T-cell (primary cell): ENCODE measurements at places on chromosomes 11 and 22. TPM values are rescaled to one million over a fixed set of nuclear protein-coding genes. Genes with fewer than 3 reads are reported as not detected.

Gene OR51B2
- total RNA-seq: not detected

Gene OR51I1
- total RNA-seq: not detected

Gene BIK
- total RNA-seq: 2.7 TPM

Gene ASCC2
- 94.2 TPM for total RNA-seq

Gene LSP1
- 286 TPM for total RNA-seq

Gene IL18
- 0.33 TPM for total RNA-seq

Gene SLC22A9
- total RNA-seq: not detected

DNA sequence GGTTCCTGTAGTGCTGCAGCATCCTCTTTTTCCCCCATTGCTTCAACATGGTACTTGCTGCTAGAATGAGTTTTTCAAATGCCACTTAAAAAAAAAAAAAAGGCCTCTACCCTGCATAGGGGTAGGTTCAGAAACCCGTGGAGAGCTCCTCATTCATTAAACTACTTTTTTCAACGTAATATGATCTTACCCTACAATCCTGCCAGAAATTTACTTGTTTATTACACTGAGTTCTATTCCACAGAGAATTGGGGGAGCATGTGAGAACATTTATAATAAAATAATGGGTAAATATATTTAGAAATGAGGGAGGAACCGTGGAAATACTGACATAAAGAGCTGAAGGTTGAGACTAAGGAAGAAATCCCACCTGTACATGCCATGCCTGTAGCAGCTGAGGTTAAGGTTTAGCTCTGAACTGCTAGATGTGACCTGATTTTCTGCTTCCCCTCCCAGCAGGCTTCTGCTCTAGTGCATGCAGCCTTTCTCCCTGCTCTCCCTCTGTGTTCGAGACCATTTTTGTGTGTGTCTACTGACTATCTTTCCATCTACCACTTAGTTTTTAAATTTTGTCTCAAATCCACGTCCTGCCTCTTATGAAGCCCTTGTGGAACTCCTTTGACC, 225.7 kb downstream of the DDX10 start:
- DNase-seq: no peak

- no peak for DNase-seq
Observed at GRCh38 chr11:93689240-93689639, 27.8 kb downstream of the CEP295 start.

DNA sequence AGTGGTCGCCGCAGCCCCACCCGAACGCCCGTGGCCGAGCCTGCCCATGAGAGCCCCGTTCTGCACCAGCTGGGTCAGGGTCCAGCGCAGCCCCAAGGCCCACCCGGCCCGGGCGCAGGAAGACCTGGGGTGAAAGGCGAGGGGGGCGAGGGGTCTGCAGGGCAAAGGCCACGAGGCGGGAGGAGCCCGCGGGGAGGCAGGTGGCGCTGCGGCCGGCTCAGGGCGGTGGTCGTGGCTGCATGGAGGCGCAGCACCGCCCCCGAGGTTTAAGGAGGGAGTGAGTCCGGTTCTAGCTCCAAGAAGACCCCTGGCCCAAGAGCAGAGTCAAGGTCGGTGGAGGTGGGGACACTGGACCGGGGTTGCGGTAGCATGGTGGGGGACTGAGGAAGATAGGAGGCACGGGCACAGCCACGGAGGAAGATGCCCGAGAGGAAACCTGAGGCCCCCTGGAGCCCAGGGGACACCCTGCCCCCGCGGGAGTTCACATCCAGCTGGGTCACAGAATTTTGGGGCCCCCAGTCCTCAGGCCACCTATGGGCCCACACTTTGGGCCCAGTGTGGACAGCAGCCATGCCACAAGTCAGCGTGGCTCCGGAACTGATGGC, 514 bp upstream of the HDAC10 start:
- no peak for DNase-seq

- no peak for DNase-seq
Observed at GRCh38 chr11:86126862-86127261, 58.0 kb upstream of the PICALM start.

GRCh38 chr11:92941676-92942571, 27.5 kb upstream of the MTNR1B start:
- no peak for DNase-seq

- DNase-seq: no peak
Observed at GRCh38 chr11:112871909-112872500, 89.2 kb upstream of the NCAM1 start.

- no peak for DNase-seq
Observed at GRCh38 chr11:113295993-113296392, 18.4 kb upstream of the TTC12 start.

DNA sequence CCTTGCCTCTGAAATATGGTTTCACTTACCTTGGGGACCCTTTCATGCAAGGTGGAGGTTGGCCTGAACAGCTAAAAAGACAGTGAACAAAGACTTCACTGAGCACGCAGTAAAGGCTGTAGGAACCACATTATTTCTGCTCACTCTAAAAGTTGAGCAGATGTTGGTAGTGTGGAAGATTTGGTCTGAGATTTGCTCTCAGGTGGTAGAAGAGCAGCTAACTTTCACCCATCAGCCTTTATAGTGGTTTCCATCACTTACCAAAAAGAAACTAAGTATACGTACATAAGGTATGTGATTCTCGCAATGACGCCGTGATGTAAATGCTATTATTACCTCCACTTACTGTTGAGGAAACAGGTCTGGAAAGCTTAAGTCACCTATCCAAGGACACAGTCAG, 47.3 kb downstream of the PRR5L start:
- no peak for DNase-seq

DNA sequence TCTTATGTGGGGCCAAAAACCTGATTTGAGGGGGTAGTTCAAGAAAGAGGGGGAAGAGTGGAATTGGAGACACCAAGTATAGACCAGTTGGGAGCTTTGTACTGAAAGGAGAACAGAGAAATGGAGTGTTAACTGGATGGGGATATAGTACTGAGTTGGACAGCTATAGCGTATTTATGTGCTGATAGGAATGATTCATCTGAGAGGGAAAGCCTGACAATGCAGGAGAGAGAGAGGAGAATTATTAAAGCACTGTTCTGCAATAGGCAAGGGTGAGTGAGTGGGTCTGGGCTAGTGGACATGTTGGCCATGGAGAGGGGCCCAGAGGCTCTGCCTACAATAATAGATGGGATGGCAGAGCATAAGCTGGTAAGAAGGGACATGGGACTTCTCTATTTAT, 52.9 kb upstream of the PITPNB start:
- no peak for DNase-seq

- DNase-seq: no peak
Observed at GRCh38 chr22:43448048-43448447, 36.2 kb downstream of the MPPED1 start.

DNA sequence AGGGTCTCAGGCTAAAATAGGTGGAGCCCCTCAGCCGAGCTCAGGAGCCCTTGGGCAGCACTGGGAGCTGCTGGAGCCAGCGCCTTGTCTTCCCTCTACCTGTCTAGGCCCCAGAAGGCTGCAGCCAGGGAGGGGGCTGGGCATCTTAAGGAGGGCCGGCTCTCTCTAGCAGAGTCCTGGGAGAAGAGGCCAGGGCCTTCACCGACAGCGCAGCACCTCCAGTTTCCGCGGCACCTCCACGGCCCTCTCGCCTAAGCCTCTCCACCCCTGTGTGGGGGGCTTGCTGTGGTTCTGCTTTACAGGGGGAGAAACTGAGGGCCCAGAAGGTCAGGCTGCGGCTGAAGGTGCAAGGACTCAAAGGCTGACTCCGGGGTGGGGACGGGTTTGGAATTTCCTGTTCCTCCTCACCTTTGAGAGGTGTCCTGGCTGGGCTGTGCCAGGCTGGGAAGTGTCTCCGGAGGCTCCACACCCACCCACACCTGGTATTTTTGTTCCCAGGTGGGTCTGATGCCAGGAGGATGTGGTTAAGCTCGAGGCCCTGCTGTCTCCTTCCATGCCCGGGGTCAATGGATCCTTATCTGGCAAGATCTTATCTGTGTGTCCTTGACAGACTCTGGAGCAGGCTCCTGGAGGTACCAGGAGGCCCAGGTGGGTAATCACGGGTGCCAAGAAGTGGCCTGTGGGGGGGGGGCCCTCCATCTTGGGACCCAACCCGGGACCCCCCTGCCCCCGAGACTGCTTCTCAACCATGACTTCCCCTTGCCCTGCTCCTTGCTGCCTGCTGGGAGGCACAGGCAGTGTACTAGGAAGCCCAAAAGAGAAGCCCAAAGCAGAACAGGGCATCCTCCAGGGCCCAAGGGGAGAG, 95.3 kb upstream of the FGF3 start:
- no peak for DNase-seq

GRCh38 chr11:59141673-59142460, 789 bp upstream of the FAM111A start:
- no peak for DNase-seq

GRCh38 chr11:104365676-104366075, 201.7 kb upstream of the PDGFD start:
- no peak for DNase-seq

GRCh38 chr11:97269527-97269926, 879.7 kb downstream of the JRKL start:
- DNase-seq: no peak

- DNase-seq: no peak
Observed at GRCh38 chr11:69861901-69862300, 42.7 kb upstream of the FGF3 start.

- DNase-seq: no peak
Observed at GRCh38 chr11:17351172-17351509, 459 bp upstream of the NCR3LG1 start.

DNA sequence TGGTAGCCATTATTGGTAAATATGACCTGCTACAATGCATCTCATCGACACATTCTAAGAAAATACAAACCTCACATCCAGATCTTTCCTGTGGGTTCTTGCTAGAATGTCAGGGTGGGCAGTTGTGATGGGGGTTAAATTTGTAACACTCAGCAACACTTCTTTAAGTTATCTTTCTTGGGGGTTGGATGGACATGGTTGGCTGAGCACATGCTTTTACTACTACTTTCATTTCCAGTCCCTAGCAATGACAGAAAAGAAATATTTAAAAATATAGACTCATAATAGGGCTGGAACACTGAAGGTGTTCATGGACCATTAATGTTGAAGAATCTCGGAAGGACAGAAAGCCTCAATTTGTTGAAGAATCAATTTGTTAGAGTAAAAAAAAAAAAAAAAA, 57.6 kb downstream of the APOL3 start:
- DNase-seq: no peak

GRCh38 chr11:62726915-62727164, 417 bp downstream of the HNRNPUL2 start:
- no peak for DNase-seq

- no peak for DNase-seq
Observed at GRCh38 chr11:102332611-102332994, 14.4 kb upstream of the BIRC2 start.

DNA sequence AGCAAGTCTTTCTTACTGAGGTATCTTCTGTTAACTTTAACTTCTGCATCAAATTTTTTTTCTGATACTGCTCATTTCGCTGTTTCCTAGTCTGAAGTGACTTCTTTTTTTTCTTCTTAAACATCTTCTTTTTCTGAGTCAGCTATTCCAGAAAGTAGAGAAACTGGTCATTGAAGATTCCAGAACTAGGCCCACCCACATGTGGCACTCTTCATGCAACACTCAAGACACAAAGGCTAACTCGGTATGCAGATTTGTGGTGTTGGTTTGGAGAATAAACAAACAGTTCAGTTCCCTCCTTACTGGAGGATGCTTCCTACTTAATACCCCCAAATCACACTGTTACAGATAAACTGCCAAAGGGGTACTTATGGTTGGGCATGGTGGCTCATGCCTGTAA, 25.2 kb upstream of the MTCH2 start:
- DNase-seq: no peak

DNA sequence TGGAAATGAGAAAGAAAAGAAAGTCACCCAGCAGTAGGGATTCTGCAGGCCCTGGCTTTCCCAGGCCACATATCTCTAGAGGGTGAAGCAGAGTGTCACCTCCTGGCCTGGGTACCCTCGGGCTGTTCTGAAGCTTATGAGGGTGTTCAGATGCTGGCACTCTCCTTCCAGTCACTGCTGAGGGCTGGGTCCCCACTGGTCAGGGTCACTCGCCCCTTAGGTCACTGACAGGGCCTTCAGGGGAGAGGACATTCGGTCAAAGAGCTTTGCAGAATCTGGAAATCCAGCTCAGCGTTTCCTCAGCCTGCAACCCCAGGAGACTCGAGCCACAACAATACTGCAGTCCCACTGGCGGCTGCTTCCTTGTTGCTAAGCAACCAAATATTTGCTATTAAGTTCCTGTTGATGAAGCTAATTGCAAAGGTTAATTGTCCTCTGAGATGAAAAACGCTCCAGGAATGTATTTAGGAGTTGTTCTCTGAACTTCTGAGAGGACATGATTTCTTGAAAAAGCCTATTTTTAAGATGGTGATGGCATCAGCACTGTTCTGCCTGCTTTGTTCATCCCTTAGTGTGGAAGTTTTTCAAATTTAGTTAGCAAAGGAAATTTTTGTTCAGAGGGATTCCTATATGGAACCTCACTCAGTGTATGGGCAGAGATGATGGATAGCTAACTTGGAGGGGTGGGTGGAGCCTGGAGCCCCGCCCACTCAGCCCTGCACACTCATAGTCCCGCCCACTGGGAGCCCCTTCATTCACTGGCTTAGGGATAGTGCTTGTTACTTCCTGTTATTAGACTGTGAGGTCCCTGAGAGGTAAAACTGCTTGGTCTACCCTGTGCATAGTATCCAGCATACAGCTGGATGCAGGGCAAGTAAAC, 109.2 kb downstream of the CSNK2A3 start:
- peak; percentile 10 for DNase-seq

DNA sequence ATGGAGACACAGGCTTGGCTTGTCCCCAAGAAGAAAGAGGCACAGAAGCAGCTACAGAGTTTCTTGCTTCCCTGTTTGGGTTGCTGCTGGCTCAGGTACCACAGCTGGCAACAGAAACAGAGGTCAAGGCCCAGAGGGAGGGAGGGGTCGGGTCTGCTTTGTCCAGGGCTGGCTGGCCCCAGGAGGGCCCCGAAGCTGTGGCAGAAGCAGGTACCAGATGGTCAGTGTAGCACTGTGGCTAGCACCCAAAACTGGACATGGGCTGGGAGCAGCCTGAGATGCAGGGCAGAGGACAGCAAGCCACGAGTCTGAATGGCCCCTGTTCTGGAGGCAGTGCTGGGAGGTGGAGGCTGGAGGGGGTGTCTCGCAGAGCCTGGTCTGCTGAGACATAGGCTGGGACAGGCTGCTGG, 52.3 kb upstream of the CCDC188 start:
- no peak for DNase-seq

- DNase-seq: no peak
Observed at GRCh38 chr11:13874597-13874996, 87.9 kb upstream of the SPON1 start.
